ENCODE measurements at places on chromosomes 2 and 18.
A peak's percentile ranks its signal among the peaks of the same experiment; 100 is the strongest.

- DNase-seq, result no peak
Observed at GRCh38 chr2:168770796-168771195, 31.6 kb upstream of the NOSTRIN start.

DNA sequence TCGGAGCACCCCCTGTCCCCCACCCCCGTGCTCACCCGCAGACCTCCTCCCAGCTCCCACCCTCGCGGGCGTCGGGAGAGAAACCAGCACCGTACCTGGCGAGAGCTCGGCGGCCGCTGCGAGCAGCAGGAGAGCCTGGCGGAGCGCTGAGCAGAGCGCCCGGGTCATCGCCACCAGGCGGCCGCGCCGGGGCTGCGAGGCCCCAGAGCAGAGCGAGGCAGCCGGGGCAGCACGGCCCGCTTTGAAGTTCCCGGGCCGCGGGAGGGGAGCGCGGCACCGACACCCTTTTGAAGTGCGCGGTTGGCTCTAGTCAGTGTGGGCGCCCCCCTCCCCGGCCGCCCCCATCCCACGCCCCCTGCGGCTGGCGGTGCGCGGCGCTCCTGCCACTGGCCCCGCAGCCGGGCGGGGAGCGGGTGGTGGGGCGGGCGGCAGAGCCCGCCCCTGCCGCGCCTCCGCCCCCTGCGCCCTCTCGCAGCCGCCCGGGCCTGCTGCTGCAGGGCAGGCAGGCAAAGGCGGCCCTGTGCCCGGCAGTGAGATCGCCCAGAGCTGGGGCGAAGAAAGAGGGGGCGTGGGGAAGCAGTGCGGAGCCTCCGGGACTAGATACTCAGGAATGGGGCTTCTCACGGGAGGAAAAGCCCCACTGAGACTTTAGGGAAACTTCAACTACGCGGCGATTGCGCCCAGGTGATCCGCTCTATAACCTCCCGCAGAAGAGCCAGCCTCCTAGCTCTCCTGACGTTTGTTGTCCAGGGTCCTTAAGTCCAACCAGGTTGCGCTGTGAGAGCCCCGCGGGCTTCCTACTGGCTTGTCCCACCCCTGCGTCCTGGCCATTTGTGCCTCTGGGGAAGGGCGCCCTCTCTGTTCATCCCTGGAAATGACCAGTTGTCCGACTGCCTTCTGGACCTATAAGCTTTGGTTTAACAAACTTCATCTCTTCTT is at the start of gene ACVR1C:
Gene ACVR1C (minus strand): TSS at position 388 of the 939 bp plus-strand sequence. CDS start 220 bp downstream, at position 168.
- DNase-seq, result peak; percentile 2

GRCh38 chr2:120177001-120177621 is 46.1 kb downstream of the TMEM185B start:
- DNase-seq, result no peak

GRCh38 chr2:112692918-112693317 is 27.9 kb upstream of the NT5DC4 start:
- DNase-seq, result no peak
